ENCODE measurements at places on chromosomes 16 and 17.

DNA sequence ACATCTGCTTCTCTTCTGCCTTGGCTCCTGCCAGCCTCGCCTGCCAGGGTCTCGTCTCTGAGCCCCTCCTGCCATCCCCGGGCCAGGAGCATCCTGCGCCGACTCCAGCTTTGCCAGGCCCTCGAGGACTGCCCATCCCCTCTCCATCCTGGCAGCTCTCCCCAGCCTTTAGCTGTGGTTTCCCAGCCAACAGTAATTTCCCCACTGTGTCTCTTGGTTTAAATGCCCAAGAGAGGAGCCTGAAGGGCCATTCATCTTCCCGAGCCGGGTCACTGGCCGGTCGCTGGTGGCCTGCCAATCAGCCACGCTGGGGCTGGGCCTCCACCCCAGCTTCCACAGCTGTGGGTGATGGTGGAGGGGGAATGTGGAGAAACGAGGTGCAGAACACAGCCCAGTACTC, 47.8 kb downstream of the MRC2 start:
- DNase-seq, result no peak

DNA sequence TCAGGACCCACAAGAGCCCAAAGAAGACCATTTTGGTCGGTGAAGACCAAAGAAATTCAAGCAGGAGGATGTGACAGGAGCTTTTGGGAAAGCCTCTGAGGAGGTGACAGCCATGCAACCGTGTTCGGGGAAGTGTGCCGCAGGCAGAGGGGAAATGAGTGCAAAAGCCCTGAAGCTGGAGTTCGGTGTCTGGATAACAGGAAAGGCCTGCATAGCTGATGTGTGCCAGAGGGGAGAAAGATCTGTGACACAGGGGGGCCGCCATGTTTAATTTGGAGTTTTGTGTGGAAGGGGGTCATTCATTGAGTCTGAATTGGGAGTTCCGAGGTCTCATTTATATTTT, 870 bp upstream of the ZC3H7A start:
- no peak for DNase-seq

- DNase-seq, result no peak
These were observed 119.3 kb upstream of the WSCD1 start for GRCh38 chr17:5950878-5951277.

DNA sequence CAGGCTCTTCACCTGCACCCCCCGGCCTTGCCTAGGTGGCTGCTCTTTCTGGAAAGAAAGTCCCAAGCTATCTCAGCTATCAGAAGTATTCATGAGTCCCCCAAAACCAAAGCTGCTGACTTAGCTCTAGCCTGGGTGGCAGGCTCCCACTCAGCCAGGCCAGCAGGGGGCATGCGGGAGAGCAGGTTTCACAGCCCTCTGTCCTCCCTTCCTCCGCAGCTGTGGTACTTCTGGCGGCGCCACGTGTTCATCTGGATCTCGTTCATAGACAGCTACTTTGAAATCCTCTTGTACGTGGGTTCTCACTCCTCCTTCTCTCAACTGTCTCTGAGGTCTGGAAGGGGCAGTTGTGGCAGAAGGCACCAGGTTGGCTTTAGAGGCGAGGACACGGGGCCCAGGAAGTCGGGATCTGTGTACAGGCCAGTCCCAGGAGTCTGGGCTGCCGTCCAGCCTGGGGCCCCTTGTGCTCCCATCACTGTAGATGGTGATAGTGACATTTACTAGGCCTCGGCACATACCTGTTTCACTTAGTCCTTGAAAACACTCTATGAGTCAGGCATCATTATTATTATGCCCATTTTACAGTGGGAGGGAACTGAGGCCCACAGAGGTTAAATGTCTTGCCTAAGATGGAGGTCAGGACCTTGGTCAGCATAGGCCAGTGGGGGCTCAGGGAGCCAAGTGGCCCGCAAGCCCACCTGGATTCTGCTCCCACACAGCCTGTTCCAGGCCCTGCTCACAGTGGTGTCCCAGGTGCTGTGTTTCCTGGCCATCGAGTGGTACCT, 12.9 kb downstream of the TRPV2 start:
- DNase-seq, result peak; percentile 73

DNA sequence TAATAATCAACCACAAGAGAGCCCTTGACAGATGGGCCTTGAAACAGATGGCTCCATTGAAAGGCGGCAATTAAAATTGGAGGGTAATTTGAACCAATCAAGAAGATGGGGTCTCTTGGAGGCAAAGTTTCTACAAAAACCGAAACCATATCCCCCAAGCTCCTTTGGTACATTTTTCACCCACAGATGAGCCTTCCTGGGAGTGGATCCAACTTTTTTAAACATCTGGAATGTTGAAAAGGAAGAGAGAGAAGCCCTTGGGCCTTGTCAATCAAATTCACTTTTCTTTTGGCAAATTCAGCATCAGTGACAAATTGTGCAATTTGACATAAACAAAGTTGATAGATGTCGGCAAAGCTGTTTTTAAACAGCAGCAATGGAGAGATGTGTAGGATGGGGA, 13.2 kb upstream of the NUP93 start:
- DNase-seq, result no peak

DNA sequence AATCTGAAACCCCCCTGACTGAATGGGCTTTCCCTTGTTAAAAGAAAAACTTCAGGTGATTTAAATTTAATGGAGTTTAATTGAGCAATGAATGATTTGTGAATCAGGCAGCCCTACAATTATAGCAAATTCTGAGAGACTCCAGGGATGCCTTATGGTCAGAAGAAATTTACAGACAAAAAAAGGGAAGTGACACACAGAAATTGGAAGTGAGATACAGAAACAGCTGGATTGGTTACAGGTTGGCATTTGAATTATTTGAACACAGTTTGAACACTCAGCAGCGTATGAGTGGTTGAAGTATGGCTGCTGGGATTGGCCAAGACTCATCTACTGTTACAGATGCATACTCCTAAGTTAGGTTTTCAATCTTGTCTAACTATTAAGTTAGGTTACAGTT, 19.0 kb upstream of the CPHXL start:
- no peak for DNase-seq

DNA sequence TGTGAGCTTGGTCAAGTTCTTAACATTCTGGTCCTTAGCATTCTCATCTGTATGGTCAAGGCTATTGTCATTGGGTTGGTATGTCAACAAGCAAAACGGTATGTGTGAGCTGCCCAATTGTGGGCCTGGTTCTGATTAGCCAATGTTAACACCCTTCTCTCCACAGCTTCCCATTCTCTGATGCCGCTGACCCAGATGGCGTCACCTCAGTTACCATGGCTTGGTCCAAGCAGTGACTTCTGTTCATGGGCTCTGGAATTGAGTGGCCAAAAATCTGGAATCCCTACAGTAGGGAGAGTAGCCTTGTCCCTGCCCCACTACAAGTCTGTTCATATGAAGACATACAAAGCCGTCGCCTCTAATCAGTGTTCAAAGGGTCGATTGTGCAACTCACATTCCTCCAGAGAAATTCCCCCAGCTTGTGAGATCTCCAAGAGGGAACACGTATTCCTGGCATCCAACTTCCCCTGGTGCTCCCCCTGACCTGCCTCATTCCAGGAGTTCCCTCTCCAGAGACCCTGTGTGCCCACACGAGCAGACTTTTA, 15.8 kb downstream of the TMEM98 start:
- peak; percentile 67 for DNase-seq

GRCh38 chr17:2266045-2266864, 37.3 kb downstream of the SMG6 start:
- no peak for DNase-seq

DNA sequence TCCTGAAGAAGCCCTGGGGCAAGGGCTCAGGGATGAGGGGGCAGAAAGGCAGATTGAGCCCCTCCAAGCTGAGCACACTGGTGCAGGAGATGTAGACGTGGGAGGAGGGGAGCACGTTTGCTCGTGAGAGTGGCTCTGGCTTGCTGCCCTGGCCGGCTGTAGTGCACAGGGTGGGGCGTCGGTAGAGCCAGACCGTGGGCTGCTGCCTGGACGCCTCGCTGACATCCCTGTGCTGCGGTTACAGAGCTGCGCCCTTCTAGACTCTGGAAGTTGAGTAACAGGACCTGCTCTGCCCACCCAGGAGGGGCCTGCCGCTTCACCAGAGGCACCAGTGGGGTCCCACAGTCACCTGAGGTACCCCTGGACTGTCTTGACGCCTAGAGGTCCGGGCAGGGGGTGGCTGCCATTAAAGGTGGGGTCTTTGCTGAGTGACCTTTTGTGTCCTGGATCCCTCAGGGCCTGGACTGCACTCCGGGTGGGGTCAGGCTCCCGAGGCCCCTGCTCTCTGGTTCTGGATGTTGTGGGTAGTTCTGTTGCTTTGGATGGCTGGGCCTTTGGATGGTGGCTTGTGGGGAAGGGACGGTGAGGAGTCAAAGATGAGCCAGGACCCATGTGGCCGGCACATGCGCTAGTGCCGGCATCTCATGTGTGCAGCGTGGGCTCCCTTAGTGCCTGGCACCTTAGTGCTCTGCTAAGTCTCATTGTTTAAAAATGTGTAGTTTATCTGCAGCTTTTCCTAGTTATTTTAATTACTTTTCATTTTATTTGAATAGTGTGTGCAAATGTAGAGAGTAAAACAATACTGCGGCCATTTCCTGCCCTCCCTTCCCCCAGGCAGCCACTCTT, 41.7 kb downstream of the PGS1 start:
- DNase-seq, result no peak

DNA sequence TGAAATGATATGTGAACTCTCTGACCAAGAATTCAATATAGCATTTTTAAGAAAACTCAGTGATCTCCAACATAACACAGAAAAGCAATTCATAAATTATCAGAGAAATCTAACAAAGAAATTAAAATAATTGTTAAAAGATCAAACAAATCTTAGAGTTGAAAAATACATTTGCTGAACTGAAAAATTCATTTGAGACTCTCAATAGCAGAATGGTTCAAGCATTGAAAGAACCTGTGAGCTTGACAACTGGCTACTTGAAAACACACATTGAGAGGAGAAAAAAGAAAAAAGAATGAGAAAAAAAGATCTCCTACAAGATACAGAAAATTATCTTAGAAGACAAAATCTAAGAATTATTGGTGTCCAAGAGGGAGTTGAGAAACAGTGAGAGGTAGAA, 203.5 kb downstream of the CEP112 start:
- no peak for DNase-seq

- no peak for DNase-seq
These were observed 3.4 kb downstream of the WWOX start for GRCh38 chr16:78102865-78103264.

GRCh38 chr17:64244165-64244564, 18.9 kb downstream of the TEX2 start:
- DNase-seq, result no peak

- DNase-seq, result no peak
These were observed 30.0 kb downstream of the SOX9 start for GRCh38 chr17:72150632-72151460.

DNA sequence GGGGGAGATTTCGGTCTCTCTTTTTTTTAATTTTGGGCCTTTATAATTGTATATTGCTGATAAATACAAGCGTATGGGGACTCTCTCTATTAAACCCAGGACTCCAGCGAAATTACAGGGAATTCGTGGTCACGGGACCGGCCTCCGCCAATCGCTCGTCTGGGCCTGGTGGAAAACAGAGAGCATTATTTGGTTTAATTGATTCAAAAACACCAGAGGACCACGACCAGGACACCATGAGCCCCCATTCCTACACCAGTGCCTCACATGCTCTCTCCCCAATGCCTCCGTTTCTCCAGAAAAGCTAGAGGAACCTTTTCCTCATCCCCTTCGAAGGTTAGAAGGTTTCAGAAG, at the start of gene HOXB2:
Gene HOXB2, minus strand, starts transcription at position 88 of the 354 bp plus-strand sequence. CDS start 198 bp downstream, outside the sequence.
- peak; percentile 73 for DNase-seq

DNA sequence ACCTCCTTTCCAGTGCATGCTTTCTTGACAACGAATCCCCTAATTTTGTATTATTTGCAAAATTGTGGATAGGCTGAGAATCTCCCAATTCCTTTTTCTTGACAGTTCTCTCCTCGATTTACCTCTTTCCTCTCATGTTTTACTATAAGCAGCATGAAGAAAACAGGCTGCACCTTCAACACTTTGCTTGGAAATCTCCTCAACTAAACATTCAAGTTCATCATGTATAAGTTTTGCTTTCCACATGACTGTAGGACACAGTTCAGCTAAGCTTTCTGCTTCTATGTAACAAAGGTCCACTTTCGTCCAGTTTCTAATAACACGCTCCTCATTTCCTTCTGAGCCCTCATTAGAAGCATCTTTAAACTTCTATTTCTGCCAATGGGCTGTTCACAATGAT, 199.0 kb upstream of the NLRP1 start:
- DNase-seq, result no peak

- DNase-seq, result no peak
These were observed 15.3 kb upstream of the RPTOR start for GRCh38 chr17:80529104-80529903.

DNA sequence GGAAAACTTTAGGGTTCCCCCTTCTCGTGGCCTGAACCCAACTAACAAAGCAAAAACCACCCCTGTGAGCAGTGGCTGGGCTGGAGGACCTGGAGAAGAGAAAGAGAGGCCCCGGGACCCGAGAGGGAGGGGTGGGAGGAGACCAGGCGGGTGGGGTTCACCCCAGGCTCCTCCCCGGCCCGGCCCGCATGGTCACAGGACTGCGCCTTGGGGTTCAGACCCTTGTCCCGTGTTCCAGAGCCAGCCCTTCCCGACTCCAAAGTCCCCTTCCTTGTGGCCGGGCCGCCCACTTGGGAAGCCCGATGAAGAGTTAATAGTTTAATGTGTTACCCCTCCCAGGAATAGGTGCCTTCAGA, 852 bp downstream of the MARVELD3 start:
- no peak for DNase-seq

- DNase-seq, result no peak
These were observed 99.2 kb downstream of the ZNF778 start for GRCh38 chr16:89316701-89317100.

- DNase-seq, result no peak
These were observed 26.9 kb downstream of the NLRC5 start for GRCh38 chr16:57016301-57016700.

- DNase-seq, result no peak
These were observed 9.8 kb downstream of the MYL4 start for GRCh38 chr17:47218896-47219430.

DNA sequence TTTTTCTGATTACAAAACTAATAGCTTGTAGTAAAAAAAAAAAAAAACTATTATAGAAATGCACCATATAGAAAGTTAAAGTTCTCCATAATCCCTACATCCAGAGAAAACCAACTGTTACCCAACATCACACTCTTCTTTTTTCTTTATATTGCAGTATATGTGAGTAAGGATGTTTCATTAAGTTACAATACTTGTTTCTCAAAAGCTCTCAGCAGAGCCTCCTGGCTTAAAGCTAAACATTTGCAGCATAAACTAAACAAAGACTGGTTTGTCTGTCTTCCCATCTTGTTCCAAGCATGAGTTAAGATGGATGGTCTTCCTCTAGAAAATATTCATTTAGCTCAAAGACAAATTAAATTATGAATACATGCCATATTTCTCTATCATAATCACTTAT, 25.2 kb downstream of the GRB2 start:
- no peak for DNase-seq
